ENCODE measurements at places on chromosomes 11 and 22. TPM values are rescaled to one million over a fixed set of nuclear protein-coding genes. Genes with fewer than 3 reads are reported as not detected.

DNA sequence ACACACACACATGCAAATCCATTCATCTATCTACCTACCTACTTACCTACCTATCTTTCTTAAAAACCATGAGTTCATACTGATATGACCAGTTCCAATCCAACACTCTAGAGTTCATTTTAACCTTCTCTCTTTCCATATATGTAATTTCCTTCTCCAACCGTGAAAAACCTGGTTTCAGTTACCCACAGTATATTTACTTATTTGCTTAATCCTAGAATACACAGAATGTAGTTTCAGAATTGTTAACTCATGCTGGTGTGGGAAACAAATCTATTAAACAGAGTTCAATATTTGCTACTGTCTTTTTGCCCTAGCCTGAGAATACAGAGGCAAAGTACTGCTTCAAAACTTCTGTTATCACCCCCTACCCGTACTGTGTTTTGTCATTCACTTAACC, 101.3 kb downstream of the RRM1 start:
- no peak for DNase-seq
- H3K27me3 ChIP-seq: peaks cover 3% of the 10 kb centered on the region
- no peaks in the 10 kb centered on the region for H3K36me3 ChIP-seq
- no peak overlapping the region for H3K4me3 ChIP-seq

Gene CFAP300
- polyA plus RNA-seq: 0.07 TPM

Gene SCGB1D2
- polyA plus RNA-seq: not detected

Gene SLC22A8
- not detected for polyA plus RNA-seq

Gene SLC17A6
- polyA plus RNA-seq: not detected

GRCh38 chr11:123561431-123561800, 93.0 kb downstream of the SCN3B start:
- peaks cover 9% of the 10 kb centered on the region for H3K27me3 ChIP-seq
- H3K36me3 ChIP-seq: no peaks in the 10 kb centered on the region
- H3K4me3 ChIP-seq: no peak overlapping the region
- DNase-seq: no peak
